ENCODE measurements at places on chromosomes 4 and X. TPM values are rescaled to one million over a fixed set of nuclear protein-coding genes. Genes with fewer than 3 reads are reported as not detected.

GRCh38 chr4:11507920-11508319 is 79.2 kb upstream of the HS3ST1 start:
- DNase-seq: no peak
- H3K27me3 ChIP-seq: no peaks in the 10 kb centered on the region
- no peak overlapping the region for H3K4me3 ChIP-seq
- H3K4me1 ChIP-seq: no peaks in the 10 kb centered on the region

DNA sequence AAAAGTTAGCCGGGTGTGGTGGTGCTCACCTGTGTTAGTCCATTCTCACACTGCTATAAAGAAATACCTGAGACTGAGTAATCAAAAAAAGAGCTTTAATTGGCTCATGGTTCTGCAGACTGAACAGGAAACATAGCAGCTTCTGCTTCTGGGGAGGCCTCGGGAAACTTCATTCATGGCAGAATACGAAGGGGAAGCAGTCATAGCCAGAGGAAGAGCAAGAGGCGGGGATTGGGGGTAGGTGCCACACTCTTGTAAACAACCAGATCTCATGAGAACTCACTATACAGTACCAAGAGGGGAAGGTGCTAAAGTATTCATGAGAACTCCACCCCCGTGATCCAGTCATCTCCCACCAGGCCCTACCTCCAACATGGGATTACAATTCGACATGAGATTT is 64.1 kb downstream of the BEND4 start:
- H3K27ac ChIP-seq: no peak overlapping the region
- no peak overlapping the region for H3K4me3 ChIP-seq
- H3K4me1 ChIP-seq: no peaks in the 10 kb centered on the region
- H3K27me3 ChIP-seq: no peaks in the 10 kb centered on the region
- DNase-seq: no peak
- peaks cover 5% of the 10 kb centered on the region for H3K36me3 ChIP-seq

GRCh38 chr4:84796394-84796793 is 170.1 kb downstream of the WDFY3 start:
- no peak overlapping the region for H3K27ac ChIP-seq
- no peaks in the 10 kb centered on the region for H3K4me1 ChIP-seq
- DNase-seq: peak; percentile 13
- no peak overlapping the region for H3K4me3 ChIP-seq

- DNase-seq: peak; percentile 81
- H3K27ac ChIP-seq: peak within 1 kb of the TSS; percentile 91
- H3K36me3 ChIP-seq: no peaks in the 10 kb centered on the region
- H3K27me3 ChIP-seq: no peaks in the 10 kb centered on the region
Observed at GRCh38 chr4:153204247-153204671, at the start of gene TRIM2. Gene TRIM2 (plus strand): TSS chr4:153204443. CDS start chr4:153204531, 88 bp downstream.

DNA sequence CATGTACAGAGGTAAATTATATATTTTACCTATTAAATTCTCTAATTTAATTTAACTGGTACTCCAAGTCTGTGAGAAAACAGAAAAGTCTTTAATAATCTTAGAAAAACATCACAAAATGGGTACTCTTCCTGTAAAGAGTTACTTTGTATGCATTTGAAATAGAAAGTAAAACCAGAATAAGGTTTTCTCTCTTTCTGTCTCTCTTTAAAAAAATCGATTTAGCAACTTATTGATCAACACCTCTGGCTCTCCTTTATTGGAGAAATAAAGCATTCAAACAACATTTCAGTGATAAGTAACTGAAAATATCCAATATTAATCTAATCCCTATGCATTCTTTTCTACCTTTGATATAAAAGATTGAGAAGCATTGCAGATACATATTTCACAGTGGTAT is 27.4 kb downstream of the ATOH1 start:
- no peak for DNase-seq
- no peak overlapping the region for H3K4me3 ChIP-seq
- H3K36me3 ChIP-seq: no peaks in the 10 kb centered on the region
- H3K27ac ChIP-seq: no peak overlapping the region
- H3K4me1 ChIP-seq: no peaks in the 10 kb centered on the region

DNA sequence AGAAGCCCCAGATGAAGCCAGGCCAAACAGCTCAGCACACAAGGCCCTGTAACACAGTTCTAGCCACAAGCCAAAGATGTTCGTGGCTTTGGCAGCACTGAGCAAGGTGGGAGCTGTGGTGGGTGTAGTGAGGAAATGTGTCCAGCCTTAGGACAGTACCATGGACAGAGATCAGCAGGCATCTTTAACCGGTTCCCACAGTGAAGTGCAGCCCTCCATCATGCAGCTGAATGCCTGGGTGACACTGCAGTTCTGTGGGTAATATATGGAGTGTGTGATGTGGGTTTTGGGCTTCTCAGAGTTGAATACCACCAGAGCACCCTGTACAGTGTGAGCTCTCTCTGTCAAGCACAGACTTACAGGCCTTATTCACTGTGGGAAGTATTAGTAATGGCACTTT is 6.0 kb upstream of the NEXMIF start:
- no peak overlapping the region for H3K4me3 ChIP-seq
- H3K36me3 ChIP-seq: no peaks in the 10 kb centered on the region
- H3K27me3 ChIP-seq: no peaks in the 10 kb centered on the region

DNA sequence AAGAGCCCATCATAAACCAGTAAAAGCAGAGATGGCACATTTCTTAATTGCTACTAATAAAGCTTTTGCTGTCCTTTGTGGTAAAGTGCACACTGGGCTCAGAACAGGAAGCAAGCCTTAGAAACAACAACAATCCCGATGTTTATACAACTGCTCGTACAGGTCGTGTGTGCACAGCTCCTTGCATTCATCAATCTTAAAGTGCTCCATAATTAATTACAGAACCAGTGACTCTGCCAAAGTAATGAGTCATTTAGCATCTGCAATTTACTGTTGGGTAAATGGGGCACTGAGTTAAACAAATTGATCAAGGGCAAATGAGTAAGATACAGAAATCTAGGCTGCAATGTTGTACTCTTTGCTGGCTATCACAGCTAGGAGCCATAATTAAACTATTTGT is 61.3 kb upstream of the TXK start:
- no peak for DNase-seq
- H3K4me1 ChIP-seq: peaks cover 4% of the 10 kb centered on the region
- H3K36me3 ChIP-seq: no peaks in the 10 kb centered on the region
- no peak overlapping the region for H3K4me3 ChIP-seq

GRCh38 chr4:160362478-160362877 is 1259.6 kb downstream of the RAPGEF2 start:
- H3K4me1 ChIP-seq: no peaks in the 10 kb centered on the region
- DNase-seq: no peak
- H3K27me3 ChIP-seq: no peaks in the 10 kb centered on the region
- no peaks in the 10 kb centered on the region for H3K36me3 ChIP-seq
- no peak overlapping the region for H3K27ac ChIP-seq
- H3K4me3 ChIP-seq: no peak overlapping the region

- no peaks in the 10 kb centered on the region for H3K4me1 ChIP-seq
- no peaks in the 10 kb centered on the region for H3K27me3 ChIP-seq
- no peak overlapping the region for H3K4me3 ChIP-seq
- H3K27ac ChIP-seq: no peak overlapping the region
- H3K36me3 ChIP-seq: no peaks in the 10 kb centered on the region
Observed at GRCh38 chr4:165410214-165410613, 31.4 kb downstream of the CPE start.

DNA sequence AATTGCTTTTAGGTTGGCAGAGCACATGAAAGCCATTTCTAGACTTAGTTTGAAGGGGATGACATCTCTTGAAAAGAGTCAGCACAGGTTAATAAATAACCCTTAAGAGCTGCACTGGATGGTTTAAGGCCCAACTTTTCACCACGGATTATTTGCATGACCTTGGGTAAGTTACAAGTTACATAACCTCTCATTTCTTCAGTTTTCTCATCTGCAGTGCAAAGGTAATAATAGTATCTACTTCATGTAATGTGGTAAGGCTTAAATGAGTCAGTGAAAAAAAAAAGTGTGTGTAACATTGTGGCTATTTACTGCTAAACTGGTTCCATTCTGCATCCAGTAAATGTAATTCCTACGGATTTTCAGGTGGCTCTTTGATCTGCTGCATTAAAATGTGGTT is 715.8 kb downstream of the CCSER1 start:
- no peak for DNase-seq
- H3K4me1 ChIP-seq: no peaks in the 10 kb centered on the region
- no peaks in the 10 kb centered on the region for H3K27me3 ChIP-seq
- H3K27ac ChIP-seq: no peak overlapping the region
- no peak overlapping the region for H3K4me3 ChIP-seq

DNA sequence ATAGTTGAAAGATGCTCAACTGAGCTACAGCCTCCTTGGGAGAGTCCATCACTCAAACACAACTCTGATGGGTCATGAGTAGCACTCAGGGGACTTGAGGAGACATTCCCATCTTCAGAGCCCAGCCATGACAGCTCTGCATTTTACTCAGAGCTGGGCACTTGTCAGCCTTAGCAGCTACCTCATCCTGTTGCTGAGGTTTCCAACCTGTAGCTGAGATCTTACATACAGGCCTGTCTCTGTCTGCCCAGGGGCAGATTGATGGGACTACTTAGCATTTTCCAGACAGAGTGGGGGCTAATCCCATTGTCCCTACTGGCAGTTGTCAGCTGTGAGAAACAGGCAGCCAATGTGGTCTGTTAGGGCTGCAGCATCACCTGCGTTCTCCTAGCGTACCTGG is 3.5 kb downstream of the FHDC1 start:
- H3K4me1 ChIP-seq: peaks cover 6% of the 10 kb centered on the region
- H3K27me3 ChIP-seq: no peaks in the 10 kb centered on the region
- no peak overlapping the region for H3K4me3 ChIP-seq
- no peak for DNase-seq

DNA sequence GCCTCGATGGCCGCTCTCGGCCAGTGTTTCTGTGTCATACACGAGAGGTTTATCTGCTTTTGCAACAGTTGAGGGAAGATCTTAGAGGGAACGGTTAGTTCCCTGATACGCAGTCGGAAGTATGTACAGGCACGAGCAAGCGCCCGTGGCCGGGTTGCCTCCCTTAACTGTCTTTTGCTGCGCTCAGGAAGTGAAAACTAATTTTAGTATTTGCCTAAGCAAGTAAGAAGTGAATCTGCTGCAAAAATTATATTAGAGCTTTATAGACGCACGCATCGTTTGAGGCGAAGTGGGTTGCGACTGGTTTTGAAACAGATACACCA is 695 bp downstream of the MTM1 start:
- peak overlapping the region; percentile 81 for H3K4me3 ChIP-seq
- H3K27me3 ChIP-seq: no peaks in the 10 kb centered on the region
- H3K4me1 ChIP-seq: no peaks in the 10 kb centered on the region
- no peak for DNase-seq

DNA sequence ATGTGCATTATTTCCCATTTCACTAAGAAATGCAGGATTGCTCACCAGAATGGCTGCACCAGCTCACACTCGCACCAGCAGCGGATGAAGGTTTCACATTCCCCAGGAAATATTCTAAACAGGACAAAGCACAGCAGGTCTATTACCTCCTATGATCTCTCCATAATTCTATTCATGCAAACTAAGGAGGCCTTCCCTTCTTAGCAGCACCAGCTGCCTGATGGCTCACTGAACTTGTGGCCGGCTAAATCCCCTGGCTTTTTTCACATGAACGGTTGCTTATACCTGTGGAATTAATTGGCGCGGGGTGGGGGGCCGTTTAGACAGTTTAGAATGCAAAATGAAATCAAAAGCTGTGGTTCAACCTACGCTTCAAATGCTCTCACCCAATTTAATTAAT is 73.5 kb upstream of the SRD5A3 start:
- H3K36me3 ChIP-seq: no peaks in the 10 kb centered on the region
- H3K4me3 ChIP-seq: no peak overlapping the region
- H3K27me3 ChIP-seq: no peaks in the 10 kb centered on the region
- no peak overlapping the region for H3K27ac ChIP-seq

DNA sequence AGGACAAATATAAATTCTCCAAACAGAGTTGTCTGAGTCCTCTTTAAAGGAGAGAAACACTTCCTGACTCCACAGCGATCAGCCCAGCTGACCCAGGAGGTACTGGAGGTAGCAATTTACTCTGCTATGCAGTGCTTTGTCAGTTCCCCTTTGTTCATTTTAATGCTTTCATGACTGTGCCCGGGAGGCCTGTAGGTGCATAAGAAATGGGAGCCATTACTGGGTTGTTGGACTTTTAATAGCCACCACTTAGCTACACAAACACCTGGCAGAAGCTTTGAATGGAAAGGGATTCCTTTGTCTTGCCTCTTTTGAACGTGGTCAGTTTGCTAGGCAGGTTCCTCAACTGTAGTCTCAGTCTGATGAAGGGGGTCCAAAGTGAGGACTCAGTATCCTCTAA is 59.0 kb upstream of the AFF2 start:
- H3K27ac ChIP-seq: no peak overlapping the region
- no peaks in the 10 kb centered on the region for H3K4me1 ChIP-seq
- DNase-seq: no peak
- H3K36me3 ChIP-seq: no peaks in the 10 kb centered on the region

- no peak overlapping the region for H3K27ac ChIP-seq
- no peaks in the 10 kb centered on the region for H3K36me3 ChIP-seq
- H3K4me1 ChIP-seq: no peaks in the 10 kb centered on the region
- no peak for DNase-seq
- H3K27me3 ChIP-seq: no peaks in the 10 kb centered on the region
Observed at GRCh38 chr4:145563293-145563985, 55.7 kb upstream of the MMAA start.

GRCh38 chr4:3489451-3489962 is 26.4 kb downstream of the DOK7 start:
- no peaks in the 10 kb centered on the region for H3K36me3 ChIP-seq
- H3K4me3 ChIP-seq: no peak overlapping the region
- DNase-seq: no peak
- H3K4me1 ChIP-seq: no peaks in the 10 kb centered on the region

DNA sequence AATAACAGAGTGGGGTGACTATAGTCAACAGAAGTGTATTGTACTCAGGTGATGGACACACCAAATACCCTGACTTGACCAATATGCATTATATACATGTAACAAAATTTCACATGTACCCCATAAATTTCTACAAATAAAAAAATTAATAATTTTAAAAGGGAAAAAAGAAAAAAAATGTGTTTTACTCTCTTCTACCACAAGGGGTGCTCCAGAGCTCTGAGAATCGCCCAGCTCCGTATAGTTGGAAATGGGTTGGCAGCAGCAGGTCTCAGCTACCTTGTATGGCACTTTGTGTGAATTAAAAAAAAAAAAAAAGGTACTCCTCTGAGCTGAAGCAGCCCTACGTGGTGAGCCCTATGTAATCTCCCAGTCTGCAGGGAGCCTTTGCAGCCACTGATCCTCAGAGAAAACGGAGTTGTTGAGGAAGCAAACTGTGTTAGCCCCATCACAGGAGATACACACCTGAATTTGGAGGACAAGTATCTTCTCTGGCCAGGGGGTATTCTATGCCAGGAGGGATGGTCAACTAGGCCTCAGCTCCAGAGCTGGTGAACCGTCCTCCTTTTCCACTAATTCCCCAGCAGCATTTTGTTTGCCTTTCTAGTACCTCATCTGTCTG is 17.2 kb upstream of the POLA1 start:
- H3K36me3 ChIP-seq: no peaks in the 10 kb centered on the region
- DNase-seq: no peak
- H3K27ac ChIP-seq: no peak overlapping the region
- no peaks in the 10 kb centered on the region for H3K27me3 ChIP-seq
- no peaks in the 10 kb centered on the region for H3K4me1 ChIP-seq

FAM47E gene
- 10.4 TPM for total RNA-seq

GPM6B gene
- total RNA-seq: 16.0 TPM

FAM114A1 gene
- total RNA-seq: 31.1 TPM

HSFX4 gene
- not detected for total RNA-seq

NDST3 gene
- 0.09 TPM for total RNA-seq

PRRG3 gene
- 0.44 TPM for total RNA-seq

PCYT1B gene
- total RNA-seq: 0.13 TPM

RPGR gene
- total RNA-seq: 23.0 TPM
